Skeletal muscle cell (primary cell): ENCODE measurements at places on chromosomes 5 and 9.

DNA sequence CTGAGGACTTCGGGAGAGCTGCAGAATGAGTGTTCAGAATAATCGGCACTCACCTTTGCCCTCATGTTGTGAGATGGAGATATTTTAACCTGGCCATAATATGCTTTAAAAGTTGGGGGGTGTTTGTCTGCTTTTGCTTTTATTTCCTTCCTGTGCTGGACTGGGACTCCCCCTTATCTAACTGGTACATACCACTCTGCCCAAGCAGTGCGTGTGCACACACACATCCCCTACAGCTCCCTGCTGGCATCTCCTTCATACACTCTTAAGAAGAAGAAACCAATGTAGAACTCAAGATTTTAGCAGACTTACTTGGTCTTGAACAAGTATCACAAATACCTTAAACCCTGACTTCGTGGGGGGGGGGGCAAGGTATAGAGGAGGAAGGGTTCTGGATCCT lies 146.2 kb upstream of the DMRT1 start:
- DNase-seq = no peak

GRCh38 chr5:109944461-109944860 lies 254.7 kb downstream of the MAN2A1 start:
- no peak for DNase-seq

- no peak for DNase-seq
These were observed 205.5 kb upstream of the TARS1 start for GRCh38 chr5:33235304-33235703.

GRCh38 chr5:144794922-144795321 lies 624.2 kb downstream of the KCTD16 start:
- peak; percentile 27 for DNase-seq

GRCh38 chr5:119367502-119368237 lies 11.9 kb downstream of the TNFAIP8 start:
- DNase-seq = no peak

GRCh38 chr9:38318759-38319495 lies 73.6 kb upstream of the ALDH1B1 start:
- no peak for DNase-seq

GRCh38 chr9:131841765-131842318 lies 102.0 kb upstream of the RAPGEF1 start:
- DNase-seq = no peak

- no peak for DNase-seq
These were observed 277.4 kb downstream of the GABRB2 start for GRCh38 chr5:161269125-161269524.

DNA sequence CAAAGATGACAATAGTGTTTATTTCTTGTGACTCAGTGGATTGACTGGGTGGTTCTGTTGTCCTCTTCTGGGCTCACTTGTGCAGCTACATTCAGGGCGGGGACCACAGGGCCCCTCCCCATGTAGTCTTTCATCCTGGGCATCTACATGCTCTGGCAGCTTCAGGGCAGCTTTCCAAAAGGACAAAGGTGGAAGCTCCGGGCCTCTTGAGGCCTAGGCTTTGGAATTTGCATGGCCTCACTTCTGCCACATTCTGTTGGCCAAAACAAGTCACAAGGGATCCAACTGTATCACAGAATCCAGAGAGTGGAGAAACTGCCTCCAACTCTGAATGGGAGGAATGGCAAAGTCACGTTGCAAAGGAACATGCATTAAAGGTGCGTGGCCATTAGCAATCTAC lies 64.3 kb downstream of the ARHGAP26 start:
- no peak for DNase-seq

DNA sequence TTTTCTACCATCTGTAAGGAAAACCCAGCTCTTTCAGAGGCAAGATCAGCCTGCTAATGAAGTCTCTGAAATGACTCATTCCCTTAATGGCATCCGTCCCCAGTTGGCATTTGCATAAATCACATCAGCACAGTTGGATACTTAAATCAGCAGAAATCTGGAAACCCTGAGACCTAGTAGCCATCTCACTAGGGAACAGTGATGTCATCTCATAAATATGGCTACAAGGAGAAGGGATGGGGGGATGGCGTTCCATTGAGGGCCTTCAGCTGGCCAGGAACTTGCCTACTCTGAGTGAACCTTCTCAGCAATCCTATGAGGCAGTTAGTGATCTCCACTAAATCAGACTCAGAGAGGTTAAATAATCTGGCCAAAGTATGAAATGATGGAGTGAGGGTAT lies 81.8 kb downstream of the CMYA5 start:
- peak; percentile 61 for DNase-seq

DNA sequence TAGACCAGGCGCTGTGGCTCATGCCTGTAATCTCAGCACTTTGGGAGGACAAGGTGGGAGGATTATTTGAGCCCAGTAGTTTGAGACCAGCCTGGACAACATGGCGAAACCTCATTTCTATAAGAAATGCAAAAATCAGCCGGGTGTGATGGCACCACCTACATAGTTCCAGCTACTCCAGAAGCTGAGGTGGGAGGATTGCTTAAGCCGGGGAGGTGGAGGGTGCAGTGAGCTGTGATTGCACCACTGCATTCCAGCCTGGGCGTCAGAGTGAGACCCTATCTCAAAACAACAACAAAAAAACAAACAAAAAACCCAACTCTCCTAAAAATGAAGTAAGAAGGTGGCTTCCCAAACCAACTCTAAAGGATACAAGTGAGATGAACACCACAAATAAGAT lies 23.0 kb downstream of the IARS1 start:
- DNase-seq = no peak

- DNase-seq = no peak
These were observed 1034.8 kb downstream of the CDH12 start for GRCh38 chr5:21818370-21818720.

DNA sequence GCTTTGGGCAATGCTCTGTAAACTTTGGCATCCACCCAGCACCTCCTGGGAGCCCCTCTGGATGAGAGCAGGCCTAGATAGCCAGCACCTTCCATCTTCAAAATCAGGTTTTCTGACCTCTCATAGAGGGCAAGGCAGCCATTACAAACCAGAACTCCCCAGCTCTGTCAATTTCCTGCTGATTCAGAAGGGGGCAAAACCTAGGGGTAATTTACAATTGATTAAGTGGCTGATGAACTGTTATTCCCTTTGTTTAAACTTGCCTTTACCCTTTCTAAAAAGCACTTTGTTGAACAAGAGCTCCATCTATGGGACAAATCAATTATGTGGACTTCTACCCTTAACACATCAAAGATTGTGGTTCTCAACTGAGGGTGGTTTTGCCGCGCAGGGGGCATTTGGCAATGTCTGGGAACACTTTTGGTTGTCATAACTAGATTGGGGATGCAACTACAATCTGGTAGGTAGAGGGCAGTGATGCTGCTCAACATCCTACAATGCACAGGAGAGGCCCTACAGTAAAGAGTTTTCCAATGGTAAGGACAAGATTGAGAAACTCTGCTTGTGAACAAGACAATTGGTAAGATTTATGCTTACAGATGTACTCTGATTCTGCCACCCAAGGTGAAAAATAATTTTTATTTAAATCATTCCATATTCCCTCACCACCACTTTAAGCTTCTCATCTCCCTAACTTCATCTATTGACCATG lies 184.1 kb downstream of the MARCHF11 start:
- DNase-seq = peak; percentile 6

GRCh38 chr5:989961-990530 lies 18.6 kb upstream of the NKD2 start:
- DNase-seq = no peak

DNA sequence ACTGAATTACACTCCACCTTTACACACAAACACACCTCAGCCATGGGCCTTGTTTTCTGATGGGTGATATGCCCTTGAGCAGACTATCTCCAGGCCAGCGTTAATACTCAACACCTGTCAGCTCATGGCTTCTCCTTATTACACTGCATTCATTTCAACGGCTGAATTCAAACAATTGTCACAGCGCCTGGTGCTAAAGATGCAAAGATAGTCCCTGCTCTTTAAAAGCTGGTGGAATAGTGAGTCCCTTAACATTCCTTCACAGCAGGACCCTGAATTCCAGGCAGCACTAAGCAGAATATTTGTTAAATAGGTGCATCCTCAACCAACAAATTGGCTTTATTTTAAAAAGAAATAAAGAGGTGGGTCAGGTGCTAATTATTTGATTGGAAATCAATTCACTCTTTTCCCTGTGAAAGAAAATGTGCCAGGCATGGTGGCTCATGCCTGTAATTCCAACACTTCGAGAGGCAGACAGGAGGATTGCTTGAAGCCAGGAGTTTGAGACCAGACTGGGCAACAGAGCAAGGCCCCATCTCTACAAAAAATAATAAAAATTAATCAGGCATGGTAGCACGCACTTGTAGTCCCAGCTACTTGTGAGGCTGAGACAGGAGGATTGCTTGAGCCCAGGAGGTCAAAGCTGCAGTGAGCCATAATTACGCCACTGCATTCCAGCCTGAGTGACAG lies 155.7 kb upstream of the EFNA5 start:
- no peak for DNase-seq

DNA sequence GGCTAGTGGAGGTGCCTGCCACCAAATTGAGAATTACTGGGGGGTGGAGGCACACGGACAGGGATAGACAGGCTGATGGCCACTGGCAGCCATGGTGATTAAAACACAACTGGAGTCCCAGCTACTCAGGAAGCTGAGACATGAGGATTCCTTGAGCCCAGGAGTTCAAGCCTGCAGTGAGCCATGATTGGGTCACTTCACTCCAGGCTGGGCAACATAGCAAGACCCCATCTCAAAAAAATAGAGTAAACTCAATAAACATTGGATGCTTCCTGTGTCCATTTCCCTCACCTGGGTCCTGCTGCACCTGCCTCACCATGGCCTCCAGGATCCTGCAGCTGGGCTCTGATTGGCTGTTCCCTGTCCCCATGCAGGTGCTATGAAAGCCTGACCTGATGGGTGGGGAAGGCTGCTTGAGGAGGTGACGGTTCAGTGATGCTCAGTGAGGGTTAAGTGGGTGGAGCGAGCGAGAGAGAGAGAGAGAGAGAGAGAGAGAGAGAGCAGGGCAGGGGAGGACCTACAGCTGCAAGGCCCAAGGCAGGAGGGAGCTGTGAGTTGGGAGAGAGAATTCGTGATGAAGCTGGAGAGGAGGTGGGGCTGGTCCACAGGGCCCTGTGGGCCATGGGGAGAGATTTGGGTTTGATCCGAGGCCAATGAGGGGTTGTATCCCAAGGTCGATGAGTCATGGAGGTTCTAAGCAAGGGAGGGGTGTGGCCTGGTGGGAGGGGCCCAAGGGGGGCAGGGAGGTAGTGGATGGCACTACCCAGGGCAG lies 36.7 kb upstream of the FUBP3 start:
- no peak for DNase-seq

DNA sequence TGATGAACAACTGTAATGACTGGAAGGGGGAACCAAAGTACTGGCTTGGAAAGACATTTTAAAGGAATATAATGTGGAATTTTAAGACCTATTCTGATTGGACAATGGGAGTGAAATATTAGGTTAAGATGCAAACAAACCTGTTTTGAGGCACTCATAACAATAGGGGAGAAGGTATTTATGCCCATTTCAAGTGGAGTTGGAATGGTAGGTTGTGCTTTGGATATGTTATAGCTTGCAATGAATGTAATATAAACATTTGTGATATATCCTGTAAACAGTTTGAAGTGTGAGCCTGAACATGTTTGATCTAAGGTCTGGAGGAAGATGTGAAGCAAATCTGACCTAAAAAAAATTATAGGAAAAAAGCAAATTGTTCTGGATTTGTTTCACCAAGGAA lies 129.6 kb upstream of the GRHPR start:
- DNase-seq = no peak

DNA sequence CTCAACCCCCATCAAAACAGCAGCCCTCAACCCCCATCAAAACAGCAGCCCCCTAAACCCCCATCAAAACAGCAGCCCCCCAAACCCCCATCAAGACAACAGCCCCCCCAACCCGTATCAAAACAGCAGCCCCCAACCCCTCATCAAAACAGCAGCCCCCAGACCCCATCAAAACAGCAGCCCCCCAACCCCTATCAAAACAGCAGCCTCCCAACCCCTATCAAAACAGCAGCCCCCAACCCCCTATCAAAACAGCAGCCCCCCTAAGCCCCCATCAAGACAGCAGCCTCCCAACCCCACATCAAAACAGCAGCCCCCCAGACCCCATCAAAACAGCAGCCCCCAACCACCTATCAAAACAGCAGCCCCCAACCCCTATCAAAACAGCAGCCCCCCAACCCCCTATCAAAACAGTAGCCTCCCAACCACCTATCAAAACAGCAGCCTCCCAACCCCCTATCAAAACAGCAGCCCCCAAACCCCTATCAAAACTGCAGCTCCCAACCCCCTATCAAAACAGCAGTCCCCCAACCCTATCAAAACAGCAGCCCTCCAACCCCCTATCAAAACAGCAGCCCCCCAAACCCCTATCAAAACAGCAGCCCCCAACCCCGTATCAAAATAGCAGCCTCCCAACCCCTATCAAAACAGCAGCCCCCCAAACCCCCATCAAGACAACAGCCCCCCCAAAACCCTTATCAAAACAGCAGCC lies 1.2 kb downstream of the TPPP start:
- DNase-seq = no peak

DNA sequence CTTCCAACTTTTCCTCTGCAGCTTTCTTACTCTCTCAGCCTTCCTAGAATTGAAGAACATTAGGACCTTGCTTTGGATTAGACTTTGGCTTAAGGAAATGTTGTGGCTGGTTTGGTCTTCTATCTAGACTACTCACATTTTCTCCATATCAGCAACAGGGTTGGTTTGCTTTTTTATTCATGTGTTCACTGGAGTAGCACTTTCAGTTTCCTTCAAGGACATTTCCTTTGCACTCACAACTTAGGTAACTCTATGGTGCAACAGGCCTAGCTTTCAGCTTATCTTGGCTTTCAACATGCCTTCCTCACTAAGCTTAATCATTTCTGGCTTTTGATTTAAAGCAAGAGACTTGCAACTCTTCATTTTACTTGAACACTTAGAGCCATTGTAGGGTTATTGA lies 153.1 kb downstream of the CCDC192 start:
- no peak for DNase-seq

- DNase-seq = no peak
These were observed 2.0 kb upstream of the TNFAIP8 start for GRCh38 chr5:119353686-119354366.

DNA sequence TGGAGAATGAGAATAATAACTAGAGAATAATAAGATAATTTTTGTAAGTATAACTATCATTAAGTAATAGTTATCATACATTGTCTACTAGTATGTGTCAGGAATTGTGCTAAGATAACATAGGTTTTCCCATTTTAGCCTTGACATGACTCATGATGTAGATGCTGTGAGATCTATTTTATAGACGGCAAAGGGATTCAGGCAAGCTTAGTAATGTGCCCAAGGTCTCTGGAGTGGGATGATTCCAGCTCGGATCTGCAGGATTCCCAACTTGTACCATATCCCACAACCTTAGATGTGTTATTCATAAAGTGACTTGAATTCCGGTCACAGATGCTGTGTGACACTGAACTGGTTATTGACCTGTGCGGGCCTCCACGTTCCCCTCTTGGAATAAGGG lies 51.5 kb downstream of the IL31RA start:
- DNase-seq = no peak

- DNase-seq = no peak
These were observed 50.7 kb downstream of the TMEM167A start for GRCh38 chr5:83026516-83026915.

DNA sequence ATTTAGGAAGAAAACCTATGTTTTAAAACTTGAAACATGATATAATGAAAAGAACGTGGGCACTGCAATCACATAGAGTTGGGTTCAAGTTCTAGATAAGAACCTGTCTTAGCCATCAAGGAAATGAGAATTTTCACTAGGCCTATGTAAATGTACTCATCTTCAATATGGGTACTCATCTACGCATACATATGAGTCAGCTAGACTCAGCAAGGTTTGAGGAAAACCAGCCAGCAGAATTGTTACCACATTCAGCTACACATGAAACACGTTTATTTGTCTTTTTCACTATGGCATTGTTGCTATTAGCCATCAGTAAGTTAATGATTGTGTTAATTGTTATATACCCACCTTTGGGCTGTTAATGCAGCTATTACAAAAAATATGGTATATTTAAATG lies 146.3 kb downstream of the CHSY3 start:
- no peak for DNase-seq
